ENCODE measurements at places on chromosomes 1 and 21.
A peak's percentile ranks its signal among the peaks of the same experiment; 100 is the strongest.

DNA sequence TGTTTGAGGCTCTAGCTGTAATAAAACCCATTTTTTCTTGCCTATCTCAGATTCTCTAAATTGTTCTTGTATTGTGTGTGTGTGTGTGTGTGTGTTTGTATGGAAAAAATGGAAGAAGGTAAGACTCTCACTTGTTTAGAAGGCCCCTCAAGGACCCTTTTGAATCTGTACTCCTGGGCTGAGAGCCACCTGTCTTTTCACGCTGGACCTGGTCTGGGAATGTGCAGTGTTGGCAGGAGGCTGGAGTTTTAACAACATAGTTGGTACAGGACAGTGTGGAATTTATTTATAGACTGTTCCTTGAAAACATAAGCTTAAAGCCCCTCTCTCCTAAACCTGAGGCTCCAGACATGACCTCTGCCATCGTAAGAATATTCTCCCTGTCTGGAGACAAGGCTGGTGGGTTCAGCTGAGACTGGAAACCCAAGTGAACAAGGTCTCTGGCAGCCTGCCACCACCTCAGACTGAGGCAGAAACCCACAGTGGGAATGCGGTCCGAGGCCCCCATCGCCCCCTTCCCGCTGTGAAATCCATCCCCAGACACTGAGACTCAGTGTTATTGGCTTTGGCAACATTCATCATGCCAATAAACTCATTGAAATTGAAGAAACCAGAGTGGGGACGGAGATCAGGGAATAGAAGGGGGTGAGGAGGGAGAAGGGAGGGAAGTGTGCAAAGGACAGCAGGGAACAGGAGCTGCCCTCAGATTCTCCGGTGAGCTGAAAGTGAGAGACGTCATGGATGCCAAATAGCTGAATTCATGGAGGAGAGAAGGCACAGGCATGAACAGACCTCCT is 24.6 kb upstream of the PLXNA2 start:
- no peak overlapping the region for H3K27ac ChIP-seq
- no peak for DNase-seq
- peaks cover 4% of the 10 kb centered on the region for H3K27me3 ChIP-seq
- no peaks in the 10 kb centered on the region for H3K4me1 ChIP-seq

DNA sequence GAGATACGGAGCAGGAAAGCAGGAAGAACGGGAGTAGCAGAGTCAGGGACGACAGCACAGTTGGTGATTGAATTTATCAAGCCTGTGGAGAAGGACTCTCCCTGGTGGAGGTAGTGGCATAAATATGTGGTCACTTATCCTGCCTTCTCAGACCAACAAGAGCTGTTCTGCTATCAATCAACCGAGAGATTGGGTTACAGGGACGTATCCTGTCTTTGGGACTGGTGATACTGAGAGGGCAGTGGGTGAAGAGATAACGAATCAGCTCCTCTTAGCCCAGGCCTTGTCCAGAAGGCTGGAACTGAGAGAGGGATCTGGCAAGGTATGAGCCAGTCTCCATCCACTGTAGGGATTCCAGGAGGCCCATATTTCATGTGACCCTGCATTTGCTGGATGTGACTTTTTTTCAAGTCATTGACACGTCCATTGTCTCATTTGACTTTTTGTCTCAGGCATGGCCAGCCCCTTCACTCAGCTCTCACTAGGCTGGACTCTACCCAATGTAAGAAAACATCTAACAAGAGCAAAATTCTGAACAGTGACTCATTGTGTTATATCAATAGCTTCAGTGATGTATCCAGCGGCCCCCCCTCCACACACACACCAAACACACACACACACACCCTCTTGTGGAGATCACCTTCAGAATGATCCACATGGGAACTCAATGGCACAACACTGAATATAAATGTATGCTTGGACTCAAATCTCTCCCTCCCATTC is 11.3 kb downstream of the C1orf116 start:
- H3K4me1 ChIP-seq: peaks cover 9% of the 10 kb centered on the region
- H3K27ac ChIP-seq: no peak overlapping the region
- no peak for DNase-seq
- H3K36me3 ChIP-seq: no peaks in the 10 kb centered on the region

GRCh38 chr1:58886611-58887010 is 102.8 kb upstream of the JUN start:
- DNase-seq: no peak
- no peak overlapping the region for H3K27ac ChIP-seq
- peaks cover 1% of the 10 kb centered on the region for H3K27me3 ChIP-seq
- peaks cover 20% of the 10 kb centered on the region for H3K4me1 ChIP-seq
- H3K36me3 ChIP-seq: no peaks in the 10 kb centered on the region

DNA sequence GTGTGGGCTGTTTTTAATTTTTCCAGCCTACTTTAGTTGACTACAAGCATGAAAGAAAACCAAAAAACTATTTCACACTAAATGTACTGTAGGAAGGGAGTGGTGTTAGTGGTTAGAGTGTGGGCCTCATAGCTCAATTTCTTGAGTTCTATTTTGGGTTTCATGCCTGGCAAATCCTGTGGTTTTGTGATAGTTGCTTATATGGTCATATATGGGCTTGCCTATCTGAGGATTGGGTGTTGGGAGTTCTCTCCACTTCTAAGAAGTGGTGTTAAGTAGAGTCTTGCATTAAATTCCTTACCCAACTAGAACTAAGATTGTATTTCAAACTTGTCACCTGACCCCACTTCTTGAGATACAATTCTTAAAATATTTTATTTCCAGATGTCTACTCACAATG is 37.8 kb upstream of the COL11A1 start:
- H3K36me3 ChIP-seq: no peaks in the 10 kb centered on the region
- no peak for DNase-seq
- no peak overlapping the region for H3K27ac ChIP-seq
- no peaks in the 10 kb centered on the region for H3K4me1 ChIP-seq

GRCh38 chr1:109717729-109718128 is 5.7 kb downstream of the GSTM5 start:
- peaks cover 4% of the 10 kb centered on the region for H3K27me3 ChIP-seq
- peak overlapping the region; percentile 39 for H3K4me3 ChIP-seq
- no peak overlapping the region for H3K27ac ChIP-seq
- H3K4me1 ChIP-seq: peaks cover 13% of the 10 kb centered on the region
- no peak for DNase-seq

- no peak overlapping the region for H3K27ac ChIP-seq
- no peaks in the 10 kb centered on the region for H3K36me3 ChIP-seq
- peaks cover 5% of the 10 kb centered on the region for H3K27me3 ChIP-seq
- H3K4me1 ChIP-seq: peaks cover 3% of the 10 kb centered on the region
- DNase-seq: peak; percentile 90
Observed at GRCh38 chr1:89804642-89805237, 16.1 kb upstream of the LRRC8D start.

DNA sequence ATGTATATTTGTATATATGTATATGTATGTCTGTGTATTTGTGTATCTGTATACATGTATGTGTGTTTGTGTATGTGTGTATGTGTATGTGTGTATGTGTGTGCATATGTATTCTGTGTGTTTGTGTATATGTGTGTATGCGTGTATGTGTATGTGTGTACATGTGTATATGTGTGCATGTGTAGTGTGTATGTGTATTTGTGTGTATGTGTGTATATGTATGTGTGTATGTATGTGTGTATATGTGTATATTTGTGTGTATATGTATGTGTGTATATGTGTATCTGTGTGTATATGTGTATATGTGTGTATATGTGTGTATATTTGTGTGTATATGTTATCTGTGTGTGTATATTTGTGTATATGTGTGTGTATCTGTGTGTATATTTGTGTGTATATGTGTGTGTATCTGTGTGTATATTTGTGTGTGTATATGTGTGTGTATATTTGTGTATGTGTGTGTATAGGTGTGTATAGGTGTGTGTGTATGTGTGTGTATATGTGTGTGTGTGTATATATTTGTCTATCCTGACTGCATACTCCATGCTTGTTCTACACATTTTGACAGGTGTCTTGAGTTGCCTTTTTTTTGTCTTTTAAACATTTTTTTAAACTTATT is 101.5 kb downstream of the SCCPDH start:
- peaks cover 5% of the 10 kb centered on the region for H3K27me3 ChIP-seq
- peaks cover under 1% of the 10 kb centered on the region for H3K4me1 ChIP-seq
- no peak for DNase-seq
- no peak overlapping the region for H3K27ac ChIP-seq
- no peak overlapping the region for H3K4me3 ChIP-seq

DNA sequence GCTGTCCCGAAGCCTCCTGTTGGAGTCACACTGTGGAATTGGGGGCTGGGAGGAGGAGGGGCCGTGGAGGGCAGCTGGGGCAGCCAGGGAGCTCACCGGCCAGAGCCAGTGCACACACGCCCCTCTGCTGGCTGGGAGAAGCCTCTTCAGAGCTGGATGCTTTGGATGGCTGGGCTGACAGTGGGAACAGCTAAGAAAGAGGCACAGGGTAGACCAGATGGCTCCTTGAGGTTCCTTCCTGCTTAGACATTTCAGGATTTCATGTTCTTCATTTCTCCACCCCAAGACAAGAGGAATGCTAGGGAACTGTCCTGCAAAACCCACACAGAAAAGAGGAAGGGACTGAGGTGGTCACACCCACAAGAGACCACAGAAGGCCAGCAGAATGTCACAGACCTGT is 254.8 kb upstream of the VAMP3 start:
- peaks cover 5% of the 10 kb centered on the region for H3K36me3 ChIP-seq
- peaks cover 16% of the 10 kb centered on the region for H3K27me3 ChIP-seq
- no peak overlapping the region for H3K4me3 ChIP-seq
- no peaks in the 10 kb centered on the region for H3K4me1 ChIP-seq
- DNase-seq: no peak

- no peaks in the 10 kb centered on the region for H3K36me3 ChIP-seq
- no peak for DNase-seq
- no peak overlapping the region for H3K4me3 ChIP-seq
- peaks cover 4% of the 10 kb centered on the region for H3K4me1 ChIP-seq
Observed at GRCh38 chr1:228513236-228513900, 26.2 kb downstream of the RNF187 start.

DNA sequence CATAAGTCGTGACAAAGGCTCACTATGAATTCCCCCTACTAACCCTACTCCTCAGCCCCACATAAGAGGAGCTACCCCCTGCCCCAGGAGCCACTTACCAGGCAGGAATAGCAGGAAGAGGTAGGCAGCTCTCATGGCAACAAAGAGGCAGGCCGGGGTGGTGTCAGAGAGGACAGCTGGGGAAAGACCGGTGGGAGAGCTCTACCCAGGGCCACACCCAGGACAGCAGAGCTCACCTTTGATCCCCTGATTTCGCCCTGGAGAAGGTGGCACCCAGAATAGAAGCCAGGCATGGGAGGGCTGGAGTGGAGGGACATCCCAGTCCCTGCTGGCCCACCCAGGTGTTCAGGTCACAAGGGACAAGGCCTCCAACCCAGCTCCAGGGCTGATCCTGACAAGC is 2.3 kb downstream of the MFAP2 start:
- peaks cover 14% of the 10 kb centered on the region for H3K4me1 ChIP-seq
- H3K27ac ChIP-seq: no peak overlapping the region
- peaks cover 11% of the 10 kb centered on the region for H3K27me3 ChIP-seq
- DNase-seq: no peak
- peaks cover 9% of the 10 kb centered on the region for H3K36me3 ChIP-seq
- no peak overlapping the region for H3K4me3 ChIP-seq

DNA sequence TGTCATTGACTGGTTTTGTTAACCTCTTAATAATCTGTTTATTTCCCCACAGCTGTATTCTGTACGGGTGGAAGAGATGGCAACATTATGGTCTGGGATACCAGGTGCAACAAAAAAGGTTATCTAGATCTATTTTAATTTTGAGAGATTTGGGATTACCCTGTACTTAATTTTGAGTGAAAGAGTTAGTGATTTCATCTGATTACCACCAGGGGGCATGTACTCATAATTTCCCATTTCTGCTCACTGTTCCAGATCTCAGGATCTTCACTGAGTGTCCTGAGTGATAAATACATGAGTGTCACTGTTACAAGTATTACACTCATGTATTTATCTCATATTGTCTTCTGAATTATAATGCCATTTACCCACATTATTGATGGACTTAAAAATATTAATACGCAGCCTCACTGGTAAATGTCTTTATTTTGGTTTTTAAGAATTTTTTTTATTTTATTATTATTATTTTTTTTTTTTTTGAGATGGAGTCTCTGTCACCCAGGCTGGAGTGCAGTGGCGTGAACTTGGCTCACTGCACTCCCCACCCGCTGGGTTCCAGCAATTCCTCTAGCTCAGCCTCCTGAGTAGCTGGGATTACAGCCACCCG is 27.4 kb downstream of the DTL start:
- no peak overlapping the region for H3K27ac ChIP-seq
- DNase-seq: no peak
- no peak overlapping the region for H3K4me3 ChIP-seq
- no peaks in the 10 kb centered on the region for H3K27me3 ChIP-seq

- H3K36me3 ChIP-seq: no peaks in the 10 kb centered on the region
- no peak for DNase-seq
Observed at GRCh38 chr1:233661376-233662159, 47.7 kb downstream of the KCNK1 start.

GRCh38 chr1:59484096-59484495 is 187.2 kb downstream of the FGGY start:
- no peak overlapping the region for H3K27ac ChIP-seq
- no peak for DNase-seq
- H3K4me3 ChIP-seq: no peak overlapping the region
- H3K27me3 ChIP-seq: no peaks in the 10 kb centered on the region
- no peaks in the 10 kb centered on the region for H3K36me3 ChIP-seq

Data from endothelial cell (in vitro differentiated cells).